Amniotic epithelial cell (primary cell): ENCODE measurements at places on chromosomes 13 and 19.

DNA sequence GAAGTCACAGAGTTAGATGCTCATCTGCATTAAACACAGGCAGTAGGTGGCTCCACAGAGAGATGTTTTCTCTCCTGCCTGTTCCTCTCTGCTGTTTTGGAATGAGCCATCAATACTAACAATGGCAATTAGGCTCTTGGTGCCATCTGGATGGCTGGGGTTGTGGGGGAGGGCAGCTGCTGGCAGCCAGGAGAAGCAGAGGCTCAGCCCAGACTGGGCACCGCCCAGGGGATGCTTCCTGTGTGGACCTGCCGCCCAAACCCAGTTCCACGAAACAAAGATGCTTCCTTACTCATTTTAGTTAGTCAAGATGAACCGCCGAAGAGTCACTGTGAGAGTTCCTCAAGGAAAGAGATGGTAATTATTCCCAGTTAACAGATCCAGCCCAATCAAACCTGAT is 50.8 kb upstream of the PCDH8 start:
- no peak for DNase-seq

GRCh38 chr13:64675255-64675892 is 2554.8 kb downstream of the PCDH9 start:
- DNase-seq, result peak; percentile 59

GRCh38 chr19:55801416-55801815 is 30.4 kb downstream of the NLRP11 start:
- no peak for DNase-seq

GRCh38 chr13:36163809-36164308 is 32.7 kb upstream of the DCLK1 start:
- peak; percentile 95 for DNase-seq

- DNase-seq, result no peak
These were observed 30.7 kb downstream of the SLC25A42 start for GRCh38 chr19:19094513-19094912.

DNA sequence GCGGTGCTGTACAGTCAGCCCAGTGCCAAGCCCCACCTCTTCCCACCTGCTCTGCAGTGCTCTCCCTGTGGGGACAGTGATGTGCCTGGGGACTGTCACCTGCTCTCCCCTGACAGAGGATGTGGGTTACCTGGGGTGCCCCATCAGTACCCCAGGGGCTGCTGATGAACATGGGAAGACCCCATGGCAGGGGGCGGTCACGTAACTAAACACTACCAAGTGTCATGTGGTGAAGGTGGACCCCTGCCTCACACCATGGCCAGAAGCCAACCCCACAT is 12.7 kb downstream of the KDM4B start:
- no peak for DNase-seq

DNA sequence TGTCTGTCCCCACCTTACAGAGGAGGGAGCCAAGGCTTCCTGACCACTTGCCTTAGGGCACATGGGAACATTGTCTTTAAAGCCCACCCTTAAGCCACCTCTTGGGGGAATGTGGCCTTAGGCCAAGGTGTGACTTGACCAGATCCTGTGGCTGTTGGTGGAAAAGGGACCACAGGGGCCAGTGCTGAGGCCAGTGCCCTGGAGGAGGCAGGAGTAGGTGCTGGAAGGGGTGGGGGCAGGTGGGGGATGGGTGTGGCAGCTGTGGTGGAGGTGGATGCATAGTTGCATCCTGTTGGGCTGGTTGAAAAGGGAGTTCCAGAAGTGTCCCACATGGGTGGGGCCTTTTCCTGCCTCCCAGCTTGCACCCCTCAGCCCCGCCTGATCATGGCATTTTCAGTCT is 44.8 kb downstream of the DNM2 start:
- no peak for DNase-seq

DNA sequence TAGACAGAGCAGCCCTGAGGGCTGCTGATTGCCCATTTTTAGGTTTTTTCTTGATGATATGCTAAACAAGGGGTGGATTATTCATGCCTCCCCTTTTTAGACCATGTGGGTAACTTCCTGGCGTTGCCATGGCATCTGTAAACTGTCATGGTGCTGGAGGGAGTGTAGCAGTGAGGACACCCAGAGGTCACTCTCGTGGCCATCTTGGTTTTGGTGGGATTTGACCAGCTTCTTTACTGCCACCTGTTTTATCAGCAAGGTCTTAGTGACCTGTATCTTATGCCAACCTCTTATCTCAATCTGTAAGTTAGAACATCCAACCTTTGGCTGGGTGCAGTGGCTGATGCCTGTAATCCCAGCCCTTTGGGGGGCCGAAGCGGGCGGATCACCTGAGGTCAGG is 148.0 kb downstream of the PTPRS start:
- no peak for DNase-seq

- DNase-seq, result peak; percentile 14
These were observed 839 bp upstream of the CKAP2 start for GRCh38 chr13:52454459-52454819.

DNA sequence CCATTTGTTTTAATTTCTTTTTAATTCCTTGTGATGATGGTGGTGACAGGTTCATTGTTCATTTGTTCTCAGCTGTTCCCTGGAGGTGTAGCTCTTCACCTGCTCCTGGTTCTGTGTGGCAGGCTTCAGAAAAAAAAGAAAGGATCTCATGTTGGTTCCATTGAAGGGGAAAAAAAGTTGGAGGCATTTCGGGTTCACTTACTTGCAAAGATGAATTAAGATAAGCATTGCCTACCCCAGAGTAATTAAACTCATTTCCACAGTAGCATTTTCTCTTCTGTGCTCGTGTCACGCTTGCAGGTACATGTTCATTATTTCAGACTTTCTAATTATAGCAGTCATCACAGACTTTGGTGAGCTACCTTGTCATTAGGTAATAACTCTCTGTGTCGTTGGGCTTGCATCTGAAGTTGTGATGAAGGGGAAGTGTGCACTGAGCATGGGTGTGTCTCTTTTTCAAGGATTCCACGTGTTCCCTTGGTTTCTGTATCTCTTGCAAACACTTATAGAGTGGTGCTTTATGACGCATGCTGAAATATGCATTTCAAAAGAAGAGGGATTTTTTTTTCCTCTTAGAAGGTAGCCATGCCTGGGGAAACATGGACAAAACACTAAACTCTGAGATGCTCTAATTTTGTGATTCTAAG is 69.1 kb downstream of the MTUS2 start:
- no peak for DNase-seq

DNA sequence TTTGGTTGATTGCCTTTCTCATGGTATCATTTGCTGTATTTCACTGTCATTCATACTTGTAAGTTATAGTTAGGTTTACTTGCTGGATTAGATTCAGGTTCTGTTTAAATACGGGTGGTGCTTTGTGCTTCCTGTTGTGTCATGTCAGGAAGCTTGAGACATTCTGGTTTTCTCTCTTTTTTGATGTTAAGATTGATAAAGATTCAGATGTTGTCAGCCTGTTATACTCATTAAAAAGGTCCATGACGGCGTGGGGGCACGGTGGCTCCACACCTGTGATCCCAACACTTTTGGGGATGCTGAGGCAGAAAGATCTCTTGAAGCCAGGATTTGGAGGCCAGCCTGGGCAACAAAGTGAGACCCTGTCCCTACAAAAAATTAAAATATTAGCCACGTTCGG is 45.7 kb downstream of the NAA16 start:
- no peak for DNase-seq

- DNase-seq, result peak; percentile 40
These were observed 7.1 kb upstream of the PDE4C start for GRCh38 chr19:18233224-18233825.

DNA sequence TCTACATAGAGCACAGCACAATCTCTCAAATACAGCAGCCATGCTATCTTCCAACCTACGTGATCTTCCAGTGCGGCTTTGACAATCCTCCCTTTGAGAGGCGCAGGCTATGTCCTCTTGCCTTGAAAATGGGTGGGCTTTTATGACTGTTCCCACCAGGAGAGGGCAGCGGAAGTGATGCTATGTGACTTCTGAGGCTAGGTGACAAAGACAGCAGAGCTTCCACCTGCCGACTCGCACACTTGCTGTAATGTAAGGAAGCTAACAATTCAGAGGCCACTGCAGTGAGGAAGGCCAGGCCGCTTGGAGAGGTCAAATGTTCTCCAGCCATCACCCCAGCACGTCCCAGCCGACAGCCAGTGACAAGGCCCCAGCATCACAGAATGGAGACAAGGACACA is 65.8 kb downstream of the MRPL57 start:
- no peak for DNase-seq

GRCh38 chr13:39210961-39211534 is 172.8 kb downstream of the NHLRC3 start:
- no peak for DNase-seq

DNA sequence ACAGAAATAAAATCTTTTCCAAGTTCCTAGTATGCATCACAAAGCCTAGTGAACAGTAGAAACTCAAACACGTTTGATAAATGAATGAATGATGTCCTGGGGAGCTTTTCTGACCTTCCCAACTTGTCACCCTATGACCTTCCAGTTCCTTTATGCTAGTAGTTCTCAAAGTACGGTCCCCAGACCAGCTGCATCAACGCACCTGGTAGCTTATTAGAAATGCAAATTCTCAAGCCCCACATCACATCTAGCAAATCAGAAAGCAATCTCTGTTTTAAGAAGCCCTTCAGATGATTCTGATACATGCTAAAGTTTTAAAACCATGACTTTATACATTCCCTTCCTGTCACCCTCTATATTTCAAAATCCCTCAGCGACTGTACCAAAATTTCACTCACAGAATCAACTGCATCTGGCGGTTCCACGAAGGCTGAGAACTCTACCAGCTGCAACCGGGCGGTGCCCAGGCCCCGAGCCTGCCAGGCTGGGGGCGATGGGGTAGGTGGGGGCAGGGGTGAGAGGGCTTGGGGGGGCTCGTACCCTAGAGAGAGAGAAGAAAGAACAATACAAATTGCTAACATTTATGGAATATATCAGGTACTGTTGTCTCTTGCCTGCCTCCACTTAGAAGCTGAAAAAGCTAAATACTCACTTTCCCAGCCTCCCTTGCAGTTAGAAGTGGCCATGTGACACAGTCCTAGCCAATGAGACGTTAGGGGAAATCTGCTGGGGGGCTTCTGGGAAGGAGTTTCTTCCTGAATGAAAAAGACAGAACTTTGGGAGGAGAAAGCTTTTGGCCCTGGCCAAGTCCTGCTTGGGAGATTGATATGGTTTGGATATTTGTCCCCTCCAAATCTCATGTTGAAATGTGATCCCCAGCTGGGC is 13.3 kb downstream of the CD37 start:
- no peak for DNase-seq

DNA sequence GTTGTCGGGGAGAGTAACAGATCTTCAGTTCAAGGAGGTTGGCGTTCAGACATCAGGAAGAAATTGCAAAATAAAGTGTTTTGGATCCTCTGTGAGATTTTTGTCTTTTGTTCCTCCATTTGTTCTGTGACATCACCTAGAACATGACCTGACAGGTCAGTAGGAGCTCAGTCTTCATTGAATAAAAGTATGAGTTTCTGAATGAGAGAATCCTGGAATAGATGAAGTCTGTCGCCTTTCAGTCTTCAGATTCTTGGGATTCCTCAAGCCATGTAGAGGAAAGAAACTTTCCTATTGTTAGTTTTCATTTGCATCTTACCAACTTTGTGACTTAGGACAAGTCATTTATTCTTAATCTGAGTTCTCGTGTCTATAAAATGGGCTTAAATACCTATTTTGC is 14.4 kb downstream of the ARHGAP35 start:
- DNase-seq, result no peak

- DNase-seq, result no peak
These were observed 50.8 kb downstream of the MBD3L2B start for GRCh38 chr19:6970443-6970842.

GRCh38 chr19:56383826-56384605 is 9.3 kb downstream of the ZNF582 start:
- no peak for DNase-seq

DNA sequence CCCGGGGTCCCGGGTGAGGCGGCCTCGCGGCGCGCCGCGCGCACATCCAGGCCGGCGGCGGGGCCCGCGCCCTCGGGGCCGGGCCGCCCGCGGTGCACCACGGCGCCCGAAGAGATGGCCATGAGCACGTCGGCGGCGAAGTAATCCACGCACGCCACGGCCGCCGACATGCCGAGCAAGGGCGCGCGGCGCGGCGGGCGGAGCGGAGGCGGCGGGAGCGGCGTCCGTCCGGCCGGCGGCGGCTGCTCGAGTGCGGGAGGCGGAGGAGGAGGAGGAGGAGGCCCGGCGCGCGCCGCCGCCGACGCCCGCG is at the start of gene KLF16:
TSS of gene KLF16 (minus strand) at position 252 of the 310 bp plus-strand sequence. CDS start at position 170, 82 bp downstream.
- no peak for DNase-seq

- no peak for DNase-seq
These were observed 865.0 kb downstream of the PCDH9 start for GRCh38 chr13:66365101-66365500.

GRCh38 chr13:111940892-111941291 is 126.1 kb upstream of the SOX1 start:
- no peak for DNase-seq

- DNase-seq, result no peak
These were observed 2048.3 kb upstream of the PCDH20 start for GRCh38 chr13:63463782-63464610.

DNA sequence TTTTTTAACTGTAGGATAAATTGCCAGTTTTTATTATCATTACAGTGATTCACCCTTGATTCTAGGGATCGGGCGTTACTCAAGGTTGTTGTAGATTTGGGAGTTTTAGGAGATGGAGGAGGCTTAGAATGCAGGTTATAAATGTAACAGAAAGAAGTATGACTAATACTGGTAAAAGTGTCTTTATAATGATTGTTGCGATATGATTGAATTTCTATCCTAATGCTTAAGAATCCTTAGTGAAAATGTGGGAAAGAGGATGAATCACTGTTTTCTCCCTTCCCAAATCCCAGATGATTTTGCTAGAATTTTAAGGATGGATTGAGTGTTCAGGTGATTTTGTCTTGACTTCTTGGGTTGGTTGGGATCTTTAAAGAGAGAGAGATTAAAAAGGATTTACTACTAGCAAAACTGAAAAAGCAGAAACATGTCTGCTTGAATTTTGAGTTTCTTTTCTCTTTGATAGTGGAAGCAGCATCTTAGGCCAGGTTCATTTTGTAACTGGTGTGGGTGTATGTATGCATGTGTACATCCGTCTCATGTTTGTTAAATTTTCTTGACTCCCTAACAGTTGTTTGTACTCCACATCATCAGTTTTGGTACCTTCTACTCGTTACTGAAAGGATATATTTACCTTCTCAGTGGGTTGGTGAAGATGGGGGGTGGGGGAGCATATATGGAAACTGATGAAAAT is 25.9 kb downstream of the ARHGAP35 start:
- DNase-seq, result peak; percentile 33

DNA sequence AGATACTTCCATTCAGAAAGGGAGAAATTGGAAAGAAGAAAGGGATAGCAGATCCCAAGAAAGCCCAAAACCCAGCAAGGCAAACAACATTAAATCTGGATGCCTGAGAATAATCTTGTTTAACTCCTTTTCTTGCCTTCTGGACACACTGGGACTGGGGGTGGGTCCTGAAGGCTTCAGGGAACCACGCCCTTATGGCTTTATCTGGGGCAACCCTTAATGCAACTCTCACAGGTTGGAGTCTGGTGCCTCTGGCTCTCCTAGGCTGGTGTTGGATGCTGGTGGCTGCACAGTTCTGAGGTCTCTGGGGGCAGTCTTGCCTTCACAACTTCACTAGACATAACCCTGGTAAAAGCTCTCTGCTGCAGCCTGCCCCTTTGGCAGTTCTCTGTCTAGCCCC is 27.9 kb downstream of the PAN3 start:
- DNase-seq, result no peak

- DNase-seq, result no peak
These were observed 29.2 kb downstream of the EFNB2 start for GRCh38 chr13:106506286-106506685.
